ENCODE measurements at places on chromosomes 12 and 14. TPM values are rescaled to one million over a fixed set of nuclear protein-coding genes. Genes with fewer than 3 reads are reported as not detected.

ZNF664 gene
- total RNA-seq = 18.1 TPM

DNA sequence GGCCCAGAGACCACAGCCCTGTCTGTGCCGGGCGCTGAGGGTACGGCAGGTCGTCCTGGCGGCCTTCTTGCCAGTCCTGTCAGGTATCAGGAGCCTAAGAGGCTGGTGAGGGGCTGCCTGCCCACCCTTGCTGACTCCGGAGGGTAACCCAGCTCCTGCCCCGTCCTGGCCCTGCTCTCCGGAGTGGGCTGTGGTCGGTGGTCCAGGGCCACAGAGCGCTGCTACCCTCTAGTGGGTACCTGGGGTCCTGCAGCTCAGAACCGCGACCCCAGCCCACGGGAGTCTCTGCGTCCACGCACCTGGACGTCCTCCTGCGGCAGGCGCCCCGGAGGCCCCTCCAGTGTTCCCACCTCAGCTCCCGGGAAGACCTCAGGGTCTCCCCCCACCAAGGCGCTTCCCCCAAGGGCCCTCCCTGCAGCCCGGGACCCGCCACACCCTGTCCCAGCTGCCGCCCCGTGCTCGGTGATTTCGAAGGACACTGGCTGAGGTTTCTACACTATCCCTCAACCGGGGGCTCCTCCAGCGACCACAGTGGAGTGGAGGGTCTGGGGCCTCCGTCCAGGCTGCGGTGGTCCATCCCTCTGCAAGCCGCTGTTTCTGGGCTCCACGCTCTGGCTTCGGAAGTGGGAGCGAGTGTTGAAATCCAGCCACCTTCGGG, 75.9 kb upstream of the FBRSL1 start:
- H3K27me3 ChIP-seq = peaks cover 24% of the 10 kb centered on the region
- DNase-seq = no peak
- no peak overlapping the region for H3K4me3 ChIP-seq

- peaks cover 9% of the 10 kb centered on the region for H3K27me3 ChIP-seq
- H3K27ac ChIP-seq = no peak overlapping the region
- no peak overlapping the region for H3K4me3 ChIP-seq
- no peaks in the 10 kb centered on the region for H3K4me1 ChIP-seq
These were observed 141.1 kb downstream of the PIWIL1 start for GRCh38 chr12:130478786-130479185.

TCTN2 gene
- 1.2 TPM for total RNA-seq

DNA sequence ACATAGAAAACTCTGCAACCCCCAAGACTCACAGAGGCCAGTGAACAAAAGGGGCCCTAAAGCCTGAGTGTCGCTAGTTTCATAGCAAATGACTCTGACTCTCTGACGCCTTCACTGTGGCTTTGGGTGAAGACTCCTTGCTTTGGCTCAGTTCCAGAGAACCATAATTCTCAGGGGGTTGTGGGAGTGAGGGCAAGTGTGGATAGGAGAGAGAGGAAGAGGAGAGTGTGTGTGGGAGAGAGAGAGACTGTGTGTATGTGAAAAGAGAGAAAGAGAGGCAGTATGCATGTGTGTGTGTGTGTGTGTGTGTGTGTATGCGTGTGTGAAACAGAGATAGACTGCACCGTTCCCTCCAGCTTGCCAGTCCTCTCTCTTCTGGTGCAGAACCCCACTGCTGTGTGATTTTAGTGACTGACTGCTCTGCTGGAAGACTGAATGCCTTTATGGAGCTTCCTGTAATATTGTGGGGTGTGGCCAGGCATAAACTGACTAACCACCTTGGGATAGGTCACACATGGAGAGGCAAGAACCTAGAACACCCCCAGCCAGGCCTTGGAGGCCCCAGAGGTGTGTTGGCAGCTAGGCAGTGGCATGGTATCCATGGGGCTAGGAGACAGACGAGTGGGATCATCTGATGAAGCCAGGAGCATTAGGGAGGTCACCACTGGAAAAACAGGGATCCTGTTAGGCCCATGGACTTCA, 45.9 kb upstream of the STXBP6 start:
- no peaks in the 10 kb centered on the region for H3K36me3 ChIP-seq
- H3K27ac ChIP-seq = no peak overlapping the region
- no peak for DNase-seq
- no peaks in the 10 kb centered on the region for H3K27me3 ChIP-seq

DNA sequence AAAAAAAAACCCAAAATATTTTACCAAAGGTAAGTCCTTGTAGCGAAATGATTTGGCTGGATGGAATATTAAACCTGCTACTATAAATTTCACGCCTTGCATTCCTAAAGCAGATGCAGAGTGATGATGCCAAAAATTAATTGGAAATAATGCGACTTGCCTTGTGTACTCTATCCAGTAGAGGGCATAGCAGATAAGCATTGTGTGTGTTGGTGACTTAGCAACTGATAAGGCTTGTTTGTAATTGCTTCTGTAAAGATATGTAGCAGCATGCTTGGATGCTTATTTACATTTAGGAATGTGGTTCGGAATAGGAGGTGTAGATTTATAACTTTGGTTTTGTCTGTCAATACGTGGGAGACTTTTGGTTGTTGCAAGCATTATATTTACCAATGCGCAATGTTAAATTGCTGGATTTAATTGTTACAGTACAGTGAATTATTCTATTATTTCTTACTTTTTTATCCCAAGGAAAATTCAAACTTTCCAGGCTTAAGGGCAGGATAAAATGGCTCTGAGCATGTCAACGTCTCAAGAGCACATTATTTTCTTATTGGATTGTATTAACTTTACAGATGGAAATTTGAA, 80.5 kb downstream of the TMEM260 start:
- H3K36me3 ChIP-seq = no peaks in the 10 kb centered on the region
- no peak overlapping the region for H3K27ac ChIP-seq
- no peak for DNase-seq
- H3K4me3 ChIP-seq = no peak overlapping the region

- no peak overlapping the region for H3K27ac ChIP-seq
- H3K27me3 ChIP-seq = no peaks in the 10 kb centered on the region
- H3K4me3 ChIP-seq = no peak overlapping the region
- no peak for DNase-seq
- H3K4me1 ChIP-seq = peaks cover 6% of the 10 kb centered on the region
- H3K36me3 ChIP-seq = no peaks in the 10 kb centered on the region
These were observed 17.8 kb downstream of the CCDC92 start for GRCh38 chr12:123954647-123955350.

DNA sequence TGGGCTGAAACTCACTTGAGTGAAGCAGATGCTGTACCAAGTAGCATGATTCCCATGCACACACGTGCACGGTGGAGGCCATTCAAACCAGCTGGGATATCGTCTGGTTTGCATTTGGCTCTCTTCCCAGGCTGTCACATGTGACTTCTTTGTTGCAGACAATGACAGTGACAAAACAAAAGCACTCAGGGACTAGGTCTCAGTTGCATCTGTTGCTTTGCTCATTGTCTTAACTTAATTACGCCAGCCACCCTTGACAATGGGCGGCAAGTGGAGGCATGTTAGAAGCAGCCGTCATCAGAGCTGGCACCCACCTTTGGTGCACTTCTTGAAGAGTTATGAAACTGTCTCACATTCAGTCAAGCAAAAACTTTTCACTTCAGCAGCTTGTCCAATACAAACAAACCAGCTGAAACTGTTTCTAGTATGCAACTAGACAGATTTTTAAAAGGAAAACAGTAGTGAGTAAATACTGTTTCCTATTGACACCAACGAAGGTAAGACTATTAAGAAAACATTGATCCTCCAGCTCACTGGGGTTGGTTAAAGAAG, 74.3 kb downstream of the IGF1 start:
- peaks cover 35% of the 10 kb centered on the region for H3K4me1 ChIP-seq
- no peaks in the 10 kb centered on the region for H3K36me3 ChIP-seq
- H3K4me3 ChIP-seq = no peak overlapping the region
- H3K27me3 ChIP-seq = no peaks in the 10 kb centered on the region
- peak; percentile 49 for DNase-seq

KIF5A gene
- not detected for total RNA-seq

Data from gastrocnemius medialis (tissue), 4 donors.